GM03348 (cell line): ENCODE measurements at places on chromosomes 11 and 22.

DNA sequence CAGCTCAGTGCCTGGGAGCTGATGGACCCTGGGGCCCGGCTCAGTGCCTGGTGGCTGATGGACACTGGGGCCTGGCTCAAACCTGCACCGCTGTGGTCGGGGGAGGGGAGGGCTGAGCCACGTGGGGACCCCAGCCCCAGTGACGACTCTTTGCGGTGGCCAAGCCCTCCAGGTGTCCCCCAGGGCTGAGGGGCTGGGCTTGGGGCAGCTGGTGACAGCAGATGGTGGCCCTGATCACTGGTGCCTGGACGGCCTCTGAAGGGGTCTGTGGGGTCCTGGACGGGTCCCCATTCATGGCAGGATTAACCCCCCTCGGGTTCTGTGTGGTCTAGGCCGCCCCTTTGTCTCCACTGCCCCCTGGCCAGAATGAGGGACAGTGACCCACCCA lies 3.4 kb upstream of the MUC5B start:
- no peak for DNase-seq

DNA sequence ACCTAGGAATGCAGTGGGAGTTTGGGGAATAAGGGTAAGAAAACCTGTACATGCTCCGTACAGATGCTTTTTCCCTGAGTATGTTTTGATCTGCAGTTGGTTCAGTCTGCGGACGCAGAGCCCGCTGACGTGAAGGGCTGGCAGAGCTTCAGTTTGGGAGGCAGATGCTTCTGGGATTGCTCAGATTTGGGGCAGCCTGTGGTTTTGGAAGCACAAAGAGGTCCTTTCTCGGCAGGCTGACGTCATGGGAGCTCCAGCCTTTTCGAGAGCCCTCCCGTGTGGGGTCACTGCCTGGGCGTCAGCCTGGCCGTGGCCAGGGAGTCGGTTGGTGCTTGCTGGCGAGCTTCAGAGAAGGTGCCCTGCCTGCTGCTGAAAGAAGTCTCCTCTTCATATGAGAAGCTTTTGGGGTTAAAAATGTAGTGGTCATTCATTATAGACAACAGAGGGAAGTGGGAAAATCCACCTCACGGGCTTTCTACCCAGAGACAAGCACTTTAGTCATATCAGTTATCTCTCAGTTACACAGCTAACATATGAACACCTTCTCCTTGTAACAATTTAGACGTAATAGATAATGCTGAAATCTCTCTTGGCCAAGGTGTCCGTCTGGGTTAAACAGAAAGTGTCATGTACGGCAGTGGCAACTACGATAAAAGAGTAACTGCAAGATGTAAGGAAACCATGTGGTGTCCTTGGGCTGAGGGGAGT lies 26.8 kb downstream of the TPCN2 start:
- DNase-seq: peak; percentile 95

- DNase-seq: no peak
These were observed 1164.1 kb upstream of the CNTN5 start for GRCh38 chr11:97856666-97857065.

DNA sequence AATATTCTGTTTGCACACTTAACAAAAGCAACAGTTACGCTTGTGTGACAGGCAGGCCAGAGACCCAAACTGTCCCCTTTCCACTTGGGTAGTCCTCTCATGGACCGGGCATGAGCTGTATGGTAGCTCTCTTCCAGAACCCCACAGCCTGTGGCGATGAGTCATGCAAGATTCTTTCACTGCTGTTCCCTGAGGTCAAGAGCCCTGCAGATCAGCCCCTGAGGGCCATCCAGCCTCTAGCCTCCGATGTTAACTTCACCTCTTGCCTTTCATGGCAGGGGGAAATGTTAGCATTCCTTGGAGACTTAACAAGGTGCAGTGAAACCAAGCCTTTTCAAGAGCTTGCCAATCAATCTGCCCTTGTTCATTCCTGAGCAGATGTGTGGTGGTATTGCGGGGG lies 63.2 kb upstream of the DEUP1 start:
- no peak for DNase-seq

DNA sequence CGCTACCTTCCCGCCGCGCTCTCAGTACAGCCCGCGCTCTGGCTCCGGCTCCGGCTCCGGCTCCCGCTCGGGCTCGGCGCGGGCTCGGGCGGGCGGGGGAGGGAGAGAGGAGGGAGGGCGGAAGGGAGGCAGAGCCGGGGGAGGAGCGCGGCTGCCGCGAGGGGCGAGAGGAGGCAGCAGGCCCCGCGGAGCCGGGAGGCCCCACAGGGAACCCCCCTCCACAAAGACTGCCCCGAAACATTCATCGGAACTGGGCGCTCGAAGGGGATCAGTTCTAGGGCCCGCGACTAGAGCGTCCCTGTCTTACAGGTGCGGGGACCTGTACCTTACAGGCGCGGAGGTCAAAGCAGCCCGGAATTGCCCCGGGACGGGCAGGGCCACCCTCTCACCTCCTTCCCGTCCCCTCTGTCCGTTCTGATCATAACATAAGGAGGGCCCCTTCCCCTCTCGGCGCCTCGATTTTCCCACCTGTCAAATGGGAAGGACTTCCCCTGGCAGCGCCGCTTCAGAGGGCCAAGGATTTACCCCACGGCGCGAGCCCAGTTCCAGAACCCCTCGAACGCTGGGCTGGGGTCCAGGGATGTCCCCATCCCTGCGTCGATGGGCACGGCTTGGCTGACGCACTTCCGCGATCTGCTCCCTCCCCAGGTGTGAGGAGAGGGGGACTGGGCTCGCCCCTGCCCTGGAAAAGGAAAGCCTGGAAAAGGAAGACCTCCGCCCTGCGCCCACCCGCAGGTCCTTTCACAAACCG lies at the start of gene SHISA8:
SHISA8 (minus strand) TSS at position 40 of the 751 bp plus-strand sequence. CDS start 407 bp downstream, outside the sequence.
- peak; percentile 69 for DNase-seq

- no peak for DNase-seq
These were observed 61.7 kb downstream of the ME3 start for GRCh38 chr11:86610559-86611341.

GRCh38 chr11:62398011-62398994 lies 20.5 kb upstream of the SCGB1A1 start:
- DNase-seq: peak; percentile 41

DNA sequence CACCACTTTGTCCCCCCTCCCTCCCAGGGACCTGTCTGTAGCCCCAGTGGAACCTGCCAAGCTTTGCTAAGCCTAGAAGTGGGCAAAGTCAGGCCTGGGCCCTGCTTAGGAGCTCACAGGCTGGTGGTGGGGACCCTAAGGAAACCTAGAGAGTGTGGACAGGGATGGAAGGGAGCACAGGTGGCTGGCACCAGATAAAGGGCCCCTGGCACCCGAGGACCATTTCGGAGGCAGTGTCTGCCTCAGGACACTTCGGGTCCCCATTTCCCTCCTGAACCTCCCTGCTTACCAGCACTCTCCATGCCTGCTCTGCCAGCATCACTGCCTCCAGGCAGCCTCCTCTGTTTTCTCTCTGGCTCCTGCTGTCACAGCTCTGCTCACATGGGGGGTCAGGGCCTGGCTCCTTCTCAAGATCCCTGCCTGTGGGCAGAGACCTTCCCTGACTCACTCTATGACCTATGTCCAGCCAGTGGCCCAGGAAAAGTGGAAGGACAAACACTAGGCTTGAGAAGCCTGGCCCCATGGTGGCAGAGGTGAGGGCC lies 13.6 kb upstream of the OMP start:
- DNase-seq: no peak

GRCh38 chr11:61962213-61963015 lies 5.0 kb downstream of the FTH1 start:
- DNase-seq: no peak

- DNase-seq: no peak
These were observed 9.2 kb downstream of the MYO18B start for GRCh38 chr22:25751174-25751581.

DNA sequence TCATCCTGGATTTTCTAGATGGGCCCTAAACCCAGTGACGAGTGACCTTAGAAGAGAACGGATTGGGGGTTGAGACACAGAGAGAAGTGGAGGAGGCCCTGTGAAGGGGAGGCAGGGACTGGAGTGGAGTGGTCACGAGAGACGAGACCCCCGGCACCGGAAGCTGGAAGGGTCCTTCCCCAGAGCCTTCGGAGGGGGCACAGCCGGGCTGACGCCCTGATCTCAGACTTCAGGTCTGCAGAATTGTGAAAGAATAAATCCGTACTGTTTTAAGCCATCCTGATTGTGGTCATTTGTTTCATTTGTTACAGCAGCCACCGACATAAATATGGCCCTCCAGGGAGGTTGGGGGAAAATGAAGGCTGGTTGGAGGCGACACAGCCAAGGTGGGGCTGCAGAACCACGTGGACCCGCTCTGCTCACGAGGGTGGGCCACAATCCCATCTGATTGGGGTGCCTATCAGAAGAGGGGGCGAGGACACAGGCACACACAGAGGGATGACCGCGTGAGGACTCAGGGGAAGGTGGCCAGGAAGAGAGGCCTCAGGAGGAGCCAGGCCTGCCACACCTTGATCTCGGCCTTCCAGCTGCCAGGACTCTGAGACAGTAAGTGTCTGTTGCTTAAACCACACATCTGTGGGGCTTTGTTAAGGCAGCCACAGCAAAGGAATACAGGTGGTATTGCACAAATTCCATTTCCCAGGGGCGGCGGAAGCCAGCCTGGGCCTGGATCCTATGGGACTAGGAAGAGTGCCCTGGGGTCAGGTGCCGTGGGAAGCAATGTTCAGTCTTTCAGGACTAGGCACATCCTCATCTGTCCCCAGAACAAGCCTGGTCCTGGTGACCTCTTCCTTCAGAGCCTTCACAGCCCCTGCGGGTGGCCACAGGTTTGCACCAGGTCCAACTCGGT lies 73.3 kb upstream of the SHANK2 start:
- DNase-seq: no peak

DNA sequence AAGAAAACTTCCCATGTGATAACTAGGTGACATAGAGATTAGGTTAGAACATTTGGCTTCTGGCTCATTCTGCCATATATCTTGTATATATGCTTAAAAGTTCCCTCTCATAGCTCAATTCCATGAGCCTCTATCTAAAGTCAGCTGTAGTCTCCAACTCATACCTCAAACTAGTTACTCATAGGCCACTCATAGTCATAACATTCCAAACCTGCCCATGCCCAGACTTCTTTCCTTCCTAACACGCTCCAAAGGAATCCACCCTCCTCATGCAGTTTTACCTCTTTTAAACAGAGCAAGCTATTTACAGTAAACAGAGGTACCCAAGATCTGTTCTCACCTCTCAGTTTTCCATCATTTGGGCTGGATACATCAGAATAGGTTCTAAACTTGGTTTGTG lies 39.4 kb downstream of the GLYATL2 start:
- peak; percentile 41 for DNase-seq

GRCh38 chr11:75771646-75772410 lies 3.2 kb downstream of the DGAT2 start:
- peak; percentile 74 for DNase-seq

DNA sequence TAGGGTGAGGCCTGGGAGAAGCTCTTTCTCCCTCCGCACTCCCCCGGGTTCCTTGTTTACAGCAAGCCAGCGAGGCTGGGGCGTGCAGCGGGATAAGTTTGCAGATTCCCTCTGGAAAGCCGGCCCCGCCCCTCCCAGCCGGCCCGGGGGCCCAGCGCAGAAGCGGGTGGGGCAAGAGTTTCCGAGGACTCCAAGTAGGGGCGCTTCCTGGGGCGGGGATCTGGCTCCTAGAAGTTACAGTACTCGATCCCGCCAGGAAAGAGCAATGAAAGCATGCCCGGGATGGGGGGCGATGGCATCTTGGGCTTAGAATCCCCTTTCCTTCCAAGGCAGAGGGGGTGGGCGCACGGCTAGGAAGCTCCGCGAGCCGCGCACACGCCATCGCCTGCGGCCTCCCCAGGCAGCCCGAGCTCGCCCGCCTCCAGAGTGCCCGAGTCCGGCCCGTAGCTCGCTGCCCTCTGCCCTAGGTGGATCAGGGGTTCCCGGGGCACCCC lies 385 bp downstream of the TST start:
- peak; percentile 77 for DNase-seq

DNA sequence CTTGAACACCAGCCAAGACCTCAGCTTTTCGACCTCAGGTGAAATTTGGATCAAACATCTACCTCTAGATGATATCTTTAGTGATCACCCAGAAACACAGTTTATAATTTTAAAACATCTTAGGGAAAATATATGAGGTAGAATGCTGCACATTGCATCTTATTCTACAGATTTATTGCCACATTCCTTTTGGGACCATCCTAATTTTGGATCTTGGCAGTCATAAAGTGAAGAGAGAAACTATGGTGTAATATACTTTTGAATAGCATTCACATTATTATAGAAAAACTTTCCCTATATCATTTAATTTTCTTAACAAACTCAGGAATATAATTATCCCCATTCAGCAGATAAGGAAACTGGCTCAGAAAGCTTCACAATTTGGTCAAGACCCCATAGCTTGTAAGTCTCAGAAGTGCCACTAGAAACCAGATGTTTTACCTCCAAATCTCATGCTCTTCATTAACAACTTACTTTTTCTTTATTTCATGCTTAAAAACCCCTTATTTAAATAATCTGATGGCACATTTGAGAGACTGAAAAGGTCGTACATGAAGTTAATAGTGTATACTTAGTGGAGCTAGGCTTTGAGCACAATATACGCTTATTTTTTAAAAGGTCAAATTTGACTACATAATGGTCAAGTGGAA lies 199.2 kb upstream of the CTSC start:
- DNase-seq: no peak
